Activated T-cell treated with anti-CD3 and anti-CD28 coated beads for 48 hours (primary cell): ENCODE measurements at places on chromosomes 5 and 9.

GRCh38 chr9:108951578-108951977 is 17.4 kb downstream of the ABITRAM start:
- DNase-seq = no peak

DNA sequence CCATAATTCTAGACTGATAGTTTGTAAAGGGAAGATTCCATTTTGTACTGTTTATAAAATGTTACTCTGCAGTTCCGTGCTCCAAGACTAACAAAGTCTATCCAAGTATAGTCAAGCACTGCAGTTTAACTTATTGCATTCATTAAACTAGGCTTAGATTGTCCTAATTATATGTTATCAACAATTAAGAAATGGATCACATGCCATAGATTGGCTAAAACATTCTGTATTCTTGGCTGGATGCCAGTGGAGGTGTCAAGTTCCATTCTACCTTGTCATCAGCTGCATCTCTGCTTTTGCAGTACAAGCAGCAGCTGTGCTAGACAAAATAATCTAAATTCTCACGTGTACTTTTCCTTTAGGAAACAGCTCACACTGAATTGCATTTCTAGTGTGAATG is 69.4 kb upstream of the MEF2C start:
- DNase-seq = no peak

GRCh38 chr5:87361031-87361445 is 51.7 kb downstream of the CCNH start:
- no peak for DNase-seq

DNA sequence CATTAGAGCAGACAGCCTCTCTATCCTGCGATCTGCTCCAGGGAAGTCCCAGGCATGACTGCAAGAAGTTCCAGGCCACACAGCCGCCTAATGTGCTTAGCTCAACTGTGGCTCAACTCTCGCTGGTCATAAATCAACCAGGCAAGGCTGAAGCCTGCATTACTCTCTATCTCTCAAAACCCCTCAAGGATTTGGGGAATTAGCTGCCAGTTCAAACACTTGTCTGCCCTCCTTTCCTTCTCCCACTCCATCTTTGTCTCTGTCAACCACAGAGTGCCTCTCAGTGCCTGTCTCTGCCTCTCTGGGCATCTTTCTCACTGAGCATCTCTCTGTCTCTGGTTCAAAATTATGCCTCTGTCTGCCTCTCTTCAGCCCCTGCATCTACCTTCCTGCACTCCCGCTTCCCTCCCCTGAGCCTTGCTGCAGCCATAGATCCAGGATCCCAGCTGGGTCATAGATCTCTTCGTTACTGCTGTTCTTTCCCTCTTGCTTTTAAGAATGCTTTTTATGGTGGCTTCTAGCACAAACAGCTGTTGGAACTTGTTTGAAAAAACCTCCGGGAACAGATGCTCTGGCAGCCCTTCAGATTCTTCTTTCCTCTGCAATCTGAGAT is 27.9 kb upstream of the GALNT10 start:
- no peak for DNase-seq

- no peak for DNase-seq
Measured at GRCh38 chr5:98296426-98296825, 477.0 kb upstream of the RGMB start.

DNA sequence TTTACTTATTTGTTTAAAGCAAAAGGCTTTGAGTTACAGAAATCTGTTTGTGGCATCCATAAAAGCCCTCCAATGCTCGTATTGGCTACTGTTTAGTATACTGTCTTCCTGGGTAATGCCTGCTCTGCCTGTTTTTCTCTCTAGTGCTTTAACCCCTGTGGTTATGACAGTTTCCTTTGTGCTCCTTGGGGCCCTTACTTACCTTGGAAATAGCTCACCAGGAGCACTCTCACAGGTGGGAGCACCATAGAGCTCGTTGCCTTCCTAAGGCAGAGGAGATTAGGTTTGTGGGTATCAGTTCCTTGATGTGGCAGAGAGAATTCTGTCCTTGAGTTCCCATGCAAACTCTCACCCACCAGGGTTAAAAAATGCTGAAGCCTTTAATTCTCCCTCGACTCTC is 242.8 kb downstream of the CDH18 start:
- no peak for DNase-seq

GRCh38 chr9:70260606-70261005 is 1.8 kb downstream of the SMC5 start:
- DNase-seq = no peak

DNA sequence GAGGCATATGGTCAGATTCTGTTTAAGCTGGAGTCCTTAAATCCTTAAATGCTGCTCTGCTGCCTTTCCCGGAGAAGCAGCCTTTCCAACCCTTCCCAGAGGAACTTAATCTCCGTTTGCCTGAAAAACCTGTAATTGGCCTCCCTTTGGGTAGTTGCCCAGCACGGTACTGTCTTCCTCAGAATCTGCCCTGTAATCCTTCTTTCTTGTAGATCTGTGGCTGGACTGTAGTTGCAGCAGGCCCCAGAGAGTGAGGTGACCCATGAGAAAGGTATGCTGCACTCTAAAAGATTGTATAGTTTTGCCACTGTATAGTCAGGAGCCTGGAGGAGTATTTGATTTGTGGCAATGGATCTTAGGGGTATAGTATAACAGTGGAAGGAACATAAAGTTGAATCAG is 11.7 kb downstream of the SPIN1 start:
- no peak for DNase-seq
